Stimulated activated CD4-positive, alpha-beta T cell treated with anti-CD3 and anti-CD28 coated beads, Interleukin-1b, Interleukin-23, amount 100 ng/mL, for 24 hours (primary cell): ENCODE measurements at places on chromosomes 11 and 22.

DNA sequence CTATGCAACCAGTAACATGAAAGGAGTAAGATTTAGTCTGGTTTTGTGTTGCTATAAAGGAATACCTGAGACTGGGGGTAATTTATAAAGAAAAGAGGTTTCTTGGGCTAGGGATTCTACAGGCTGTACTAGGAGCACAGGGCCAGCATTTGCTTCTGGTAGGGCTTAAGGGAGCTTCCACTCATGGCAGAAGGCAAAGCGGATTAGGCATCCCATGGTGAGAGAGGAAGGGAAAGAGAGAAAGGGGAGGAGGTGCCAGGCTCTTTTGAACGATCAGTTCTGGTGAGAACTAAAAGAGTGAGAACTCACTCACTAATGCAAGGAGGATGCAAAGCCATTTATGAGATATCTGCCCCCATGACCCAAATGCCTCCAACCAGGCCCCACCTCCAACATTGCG, 283.2 kb downstream of the OPCML start:
- no peak for DNase-seq

- DNase-seq, result no peak
Measured at GRCh38 chr11:810040-810567, 337 bp downstream of the RPLP2 start.

DNA sequence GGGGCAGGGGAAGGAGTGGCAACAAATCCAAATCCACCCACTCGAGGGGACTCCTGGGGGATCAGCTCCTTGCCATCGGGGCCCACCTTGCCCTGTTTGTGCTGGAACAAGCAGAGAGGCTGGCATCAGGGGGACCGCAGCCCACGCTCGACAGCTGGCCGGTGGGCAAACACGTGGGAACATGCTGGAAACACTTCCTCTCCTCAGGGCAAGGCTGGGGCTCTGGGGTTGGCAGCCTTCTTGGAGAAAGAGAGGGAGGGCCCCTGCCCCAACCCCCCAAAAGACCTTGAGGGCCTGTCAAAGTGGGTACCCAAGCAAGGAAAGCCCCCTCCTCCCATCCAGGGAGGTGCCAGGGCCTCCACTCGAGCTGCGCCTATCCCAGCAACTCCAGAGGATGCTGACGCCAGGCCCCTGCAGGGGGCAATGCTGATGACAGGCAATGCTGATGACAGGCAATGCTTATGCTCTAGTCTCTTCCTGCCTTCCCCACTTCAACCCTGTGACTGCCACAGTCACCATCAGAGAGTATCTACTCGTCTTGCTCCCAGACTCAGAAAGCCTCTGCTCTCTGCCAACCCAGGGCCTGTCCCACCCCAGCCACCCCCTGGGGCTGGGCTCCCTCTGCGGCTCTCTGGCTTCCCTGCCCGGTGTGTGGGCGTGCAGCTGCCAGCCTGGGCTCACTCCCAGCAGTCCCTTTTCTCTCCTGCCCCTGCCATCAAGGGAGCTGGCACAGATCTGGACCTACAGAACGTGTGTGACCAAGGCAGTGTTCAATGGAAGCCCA, 6.0 kb downstream of the ESS2 start:
- DNase-seq, result no peak

GRCh38 chr11:12764187-12764914, 90.1 kb downstream of the TEAD1 start:
- DNase-seq, result no peak

- DNase-seq, result no peak
Measured at GRCh38 chr11:69705351-69705811, 1.6 kb upstream of the FGF19 start.

GRCh38 chr22:42473484-42474193, 41.4 kb upstream of the NFAM1 start:
- no peak for DNase-seq

DNA sequence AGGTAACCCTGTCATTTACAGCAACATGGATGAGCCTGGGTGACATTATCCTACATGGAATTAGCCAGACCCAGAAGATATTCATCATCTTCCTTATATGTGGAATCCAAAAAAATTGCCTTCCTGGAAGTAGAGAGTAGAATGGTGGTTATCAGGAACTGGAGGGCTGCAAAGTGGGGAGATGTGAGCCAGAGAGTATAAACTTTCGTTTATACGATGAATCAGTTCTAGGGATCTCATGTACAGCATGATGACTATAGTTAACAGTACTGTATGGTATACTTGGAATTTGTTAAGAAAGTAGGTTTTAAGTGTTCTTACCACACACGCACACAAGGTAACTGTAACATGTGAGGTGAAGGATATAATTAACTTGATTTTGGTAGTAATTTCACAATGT, 79.1 kb downstream of the TBC1D22A start:
- DNase-seq, result no peak

DNA sequence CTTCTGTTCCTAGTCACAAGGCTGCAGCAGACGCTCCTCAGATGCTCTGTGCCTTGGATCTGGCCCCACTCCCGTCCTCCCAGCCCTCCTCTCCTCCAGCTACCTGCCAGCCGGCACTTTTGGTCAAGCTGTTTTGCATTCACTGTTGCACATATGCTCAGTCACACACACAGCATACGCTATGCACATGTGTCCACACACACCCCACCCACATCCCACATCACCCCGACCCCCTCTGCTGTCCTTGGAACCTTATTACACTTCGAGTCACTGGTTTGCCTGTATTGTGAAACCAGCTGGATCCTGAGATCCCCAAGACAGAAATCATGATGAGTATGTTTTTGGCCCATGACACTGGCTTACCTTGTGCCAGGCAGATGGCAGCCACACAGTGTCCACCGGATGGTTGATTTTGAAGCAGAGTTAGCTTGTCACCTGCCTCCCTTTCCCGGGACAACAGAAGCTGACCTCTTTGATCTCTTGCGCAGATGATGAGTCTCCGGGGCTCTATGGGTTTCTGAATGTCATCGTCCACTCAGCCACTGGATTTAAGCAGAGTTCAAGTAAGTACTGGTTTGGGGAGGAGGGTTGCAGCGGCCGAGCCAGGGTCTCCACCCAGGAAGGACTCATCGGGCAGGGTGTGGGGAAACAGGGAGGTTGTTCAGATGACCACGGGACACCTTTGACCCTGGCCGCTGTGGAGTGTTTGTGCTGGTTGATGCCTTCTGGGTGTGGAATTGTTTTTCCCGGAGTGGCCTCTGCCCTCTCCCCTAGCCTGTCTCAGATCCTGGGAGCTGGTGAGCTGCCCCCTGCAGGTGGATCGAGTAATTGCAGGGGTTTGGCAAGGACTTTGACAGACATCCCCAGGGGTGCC, 109.8 kb downstream of the BCR start:
- DNase-seq, result peak; percentile 38

- no peak for DNase-seq
Measured at GRCh38 chr11:65129649-65130441, 4.5 kb downstream of the SYVN1 start.

- DNase-seq, result no peak
Measured at GRCh38 chr11:22133776-22134175, 59.1 kb upstream of the ANO5 start.

DNA sequence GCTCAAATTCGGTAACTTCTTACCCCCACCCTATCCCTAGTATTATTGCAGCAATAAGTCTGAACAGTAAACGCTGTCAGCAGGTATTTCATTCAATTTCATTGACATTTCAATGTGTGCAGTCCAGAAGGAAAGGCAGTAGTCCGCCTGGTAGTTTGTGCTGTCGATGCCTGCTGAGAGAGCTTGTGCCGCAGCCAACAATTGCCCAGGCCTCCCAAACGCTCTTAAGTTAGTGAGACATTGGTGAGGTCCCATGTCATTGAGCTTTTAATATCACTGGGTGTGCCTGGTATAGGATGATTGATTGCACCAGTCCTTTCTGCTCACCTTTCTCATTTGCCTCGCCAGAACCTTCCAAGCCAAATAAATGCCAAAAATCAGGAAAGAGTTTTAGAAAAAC, 28.1 kb downstream of the ALKBH3 start:
- DNase-seq, result no peak

GRCh38 chr11:112693781-112694180, 267.4 kb upstream of the NCAM1 start:
- no peak for DNase-seq

DNA sequence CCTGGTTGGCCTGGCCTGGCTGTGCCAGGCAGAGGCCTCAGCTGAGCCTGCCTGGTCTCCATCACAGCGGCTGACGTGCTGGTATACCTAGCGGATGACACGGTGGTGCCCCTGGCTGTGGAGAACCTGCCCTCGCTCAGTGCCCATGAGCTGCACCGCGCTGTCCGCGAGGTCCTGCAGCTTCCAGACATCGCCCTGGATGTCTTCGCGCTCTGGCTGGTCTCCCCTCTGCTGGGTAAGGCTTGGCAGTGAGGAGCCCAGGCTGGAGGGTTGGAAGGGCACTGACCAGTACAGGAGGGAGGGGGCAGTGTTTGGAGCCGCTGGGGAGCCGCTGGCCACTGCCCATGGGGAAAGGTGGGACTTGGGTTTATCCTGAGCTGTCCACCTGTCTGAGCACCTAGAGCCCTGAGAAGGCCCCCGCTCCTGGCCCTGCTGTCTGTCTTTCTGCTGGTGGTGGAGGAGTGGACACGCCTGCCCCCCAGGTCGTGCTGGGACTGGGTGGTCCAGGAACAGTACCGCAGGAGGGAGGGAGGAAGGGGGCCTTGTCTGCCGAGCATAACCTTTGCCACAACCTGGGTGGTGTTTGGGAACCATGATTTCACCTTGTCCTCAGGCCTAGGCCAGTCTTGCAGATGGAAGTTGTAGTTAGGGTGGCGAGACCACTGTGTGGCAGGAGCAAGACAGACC, 3.0 kb downstream of the FRMD8 start:
- DNase-seq, result no peak

- no peak for DNase-seq
Measured at GRCh38 chr22:24416095-24416494, 11.3 kb upstream of the ADORA2A start.

DNA sequence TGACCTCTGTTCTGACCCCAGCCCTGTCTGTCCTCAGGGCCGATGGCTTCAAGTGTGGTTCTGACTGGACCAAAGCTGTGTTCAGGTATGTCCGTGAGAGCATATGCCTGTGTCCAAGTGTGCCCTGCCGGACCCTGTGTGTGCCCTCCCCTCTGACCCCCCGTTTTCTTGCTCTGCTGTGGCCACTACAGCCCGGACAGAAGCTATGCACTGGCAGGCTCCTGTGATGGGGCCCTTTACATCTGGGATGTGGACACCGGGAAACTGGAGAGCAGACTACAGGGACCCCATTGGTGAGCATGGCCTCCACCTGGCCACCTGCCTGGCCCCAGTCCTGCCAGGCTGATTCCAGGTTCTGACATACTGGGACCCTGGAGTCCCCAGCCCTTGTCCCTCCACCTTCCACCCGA, 14.5 kb downstream of the ATG16L2 start:
- DNase-seq, result no peak

DNA sequence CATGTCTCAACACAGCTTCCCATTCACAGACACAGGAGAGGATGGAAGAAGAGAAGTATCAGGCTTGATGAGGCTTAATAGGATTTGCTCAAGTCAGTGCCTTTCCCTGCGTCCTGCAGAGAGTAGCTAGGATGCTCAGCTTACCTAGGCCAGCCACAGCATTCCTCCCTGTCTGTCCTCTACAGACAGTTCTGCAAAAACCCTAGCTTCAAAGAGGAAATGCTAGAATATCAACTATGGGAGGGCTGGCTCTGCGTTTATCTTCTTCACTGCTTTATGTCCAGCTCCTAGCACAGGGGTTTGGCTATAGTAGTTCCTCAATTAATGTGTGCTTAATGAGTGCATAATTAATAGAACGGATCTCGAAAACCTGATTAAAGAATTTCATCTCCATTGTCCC, 16.4 kb downstream of the KCNJ5 start:
- no peak for DNase-seq

DNA sequence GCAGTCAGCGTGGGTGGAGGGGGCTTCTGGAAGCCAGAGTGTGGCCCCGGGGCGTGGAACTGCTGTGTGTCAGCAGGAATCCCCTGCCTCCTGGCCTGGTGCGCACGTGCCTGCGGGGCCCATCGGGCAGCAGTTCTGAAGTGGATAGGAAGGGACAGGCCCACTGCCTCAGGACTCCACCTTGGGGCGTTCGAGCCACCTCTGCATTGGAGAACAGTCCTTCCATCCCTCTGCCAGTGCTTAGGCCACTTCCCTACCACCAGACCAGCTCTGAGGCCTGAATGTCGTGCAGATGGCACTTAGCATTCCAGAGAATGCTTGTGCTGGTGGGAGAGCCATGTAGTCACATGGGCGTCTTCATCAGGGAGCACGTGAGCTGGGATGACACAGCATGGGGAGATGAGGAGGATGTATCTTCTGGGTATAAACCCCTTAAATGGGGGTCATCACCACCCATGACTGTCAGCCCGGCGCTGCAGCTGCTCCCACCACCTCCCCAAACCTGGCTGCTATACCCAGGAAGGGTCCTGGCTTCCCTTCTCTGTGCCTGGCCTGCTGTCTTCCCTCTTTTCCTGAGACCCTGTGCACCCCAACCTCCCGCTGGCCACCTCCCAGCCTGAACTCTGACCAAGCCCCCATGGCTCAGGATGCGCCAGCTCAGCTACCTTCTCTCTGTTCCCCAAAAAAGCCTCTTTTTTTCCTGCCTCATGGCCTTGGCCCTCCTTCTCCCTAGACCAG, 9.7 kb downstream of the INCENP start:
- no peak for DNase-seq

GRCh38 chr11:83611031-83611430, 324.9 kb upstream of the CCDC90B start:
- DNase-seq, result no peak

GRCh38 chr11:68141246-68142027, 20.2 kb upstream of the CHKA start:
- no peak for DNase-seq

DNA sequence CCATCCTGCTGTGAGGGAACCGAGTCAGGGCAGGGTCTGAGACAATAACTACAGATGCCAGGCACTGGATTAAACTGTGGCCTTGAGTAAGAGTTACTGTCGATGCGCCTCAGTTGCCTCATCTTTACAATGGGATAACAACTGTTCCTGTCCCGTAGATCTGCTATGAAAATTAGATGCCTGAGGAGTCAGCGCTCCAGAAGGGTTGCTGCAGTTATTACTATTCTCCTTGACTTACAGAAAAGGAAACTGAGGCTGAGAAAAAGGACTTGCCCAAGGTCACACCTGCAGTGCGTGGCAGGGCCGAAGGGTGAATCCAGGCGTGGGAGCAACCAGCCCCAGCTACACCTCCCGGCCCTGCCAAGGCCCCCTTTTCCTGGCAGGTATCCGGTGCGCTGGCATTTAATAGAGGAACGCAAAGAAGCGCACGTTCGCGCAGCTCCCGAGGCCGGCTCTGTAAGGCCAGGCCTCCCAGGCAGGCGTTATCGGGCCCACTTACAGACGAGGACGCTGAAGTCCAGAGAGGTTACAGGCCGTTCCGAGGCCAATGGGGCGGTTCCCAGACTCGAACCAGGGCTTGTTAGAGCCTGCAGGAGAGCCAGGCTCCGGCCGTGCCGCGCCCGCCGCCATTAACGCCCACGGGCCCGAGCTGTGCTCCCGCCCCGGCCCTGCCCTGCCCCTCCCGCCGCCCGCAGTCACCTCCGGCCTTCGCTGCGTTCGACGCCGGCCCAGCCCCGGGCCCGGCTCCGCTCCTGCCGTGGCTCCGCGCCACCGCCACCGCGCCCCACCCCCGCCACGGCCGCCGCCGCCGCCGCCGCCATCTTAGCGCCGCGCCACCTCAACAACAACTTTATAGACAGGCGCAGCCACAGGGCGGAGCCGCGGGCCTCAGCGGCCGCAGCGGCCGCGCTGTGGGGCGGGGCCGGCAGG, at the start of gene C11orf68:
Gene C11orf68 (minus strand): TSS at position 852 of the 930 bp plus-strand sequence. CDS start 31 bp downstream, at position 821.
- no peak for DNase-seq

GRCh38 chr11:83583757-83584366, 297.7 kb upstream of the CCDC90B start:
- no peak for DNase-seq
